Activated CD4-positive, alpha-beta T cell treated with anti-CD3 and anti-CD28 coated beads for 1 hour (primary cell): ENCODE measurements at places on chromosomes 13 and 19.

DNA sequence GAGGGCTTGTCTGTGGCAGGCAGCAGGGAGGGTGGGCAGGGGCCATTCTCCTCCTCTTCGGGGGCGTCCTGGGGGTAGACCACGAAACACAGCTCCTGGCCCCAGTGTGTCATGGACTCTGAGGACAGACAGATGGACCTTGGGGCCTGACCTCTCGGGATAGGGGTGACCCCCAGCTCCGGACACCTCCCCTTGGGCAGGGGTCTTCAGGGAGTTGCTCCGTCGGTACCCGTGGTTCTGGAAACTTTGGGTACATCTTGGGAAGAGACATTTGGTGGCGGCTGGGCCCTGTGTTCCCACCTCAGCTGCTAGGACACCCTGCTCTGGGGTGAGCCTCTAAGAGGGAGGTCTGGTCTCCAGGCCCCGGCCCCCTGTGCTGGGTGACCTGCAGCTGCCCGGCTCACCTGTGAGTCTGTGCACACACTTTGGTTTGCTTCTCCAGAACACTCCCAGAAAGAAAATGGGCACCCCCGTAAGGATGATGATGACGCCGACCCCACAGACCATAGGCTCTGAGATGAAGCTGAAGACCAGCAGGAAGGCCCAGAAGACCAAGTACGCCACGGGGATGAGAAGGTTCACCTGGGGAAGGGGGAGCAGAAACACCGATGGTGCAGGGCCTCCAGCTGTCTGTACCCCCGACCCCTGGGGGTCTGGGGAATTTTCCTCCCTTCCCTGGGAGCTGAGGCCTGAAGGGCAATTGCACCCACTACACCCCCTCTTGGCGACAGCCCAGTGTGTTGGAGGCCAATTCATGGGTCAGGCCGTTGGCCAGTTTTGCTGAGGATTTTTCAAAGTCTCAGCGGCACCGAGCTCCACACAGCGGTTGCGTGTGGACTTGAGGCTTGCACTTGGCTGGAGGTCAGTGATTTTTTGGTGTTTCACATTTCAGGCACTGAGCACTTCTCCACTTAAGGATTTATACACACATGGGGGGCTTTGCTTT is 15.0 kb downstream of the LRP3 start:
- DNase-seq, result no peak

DNA sequence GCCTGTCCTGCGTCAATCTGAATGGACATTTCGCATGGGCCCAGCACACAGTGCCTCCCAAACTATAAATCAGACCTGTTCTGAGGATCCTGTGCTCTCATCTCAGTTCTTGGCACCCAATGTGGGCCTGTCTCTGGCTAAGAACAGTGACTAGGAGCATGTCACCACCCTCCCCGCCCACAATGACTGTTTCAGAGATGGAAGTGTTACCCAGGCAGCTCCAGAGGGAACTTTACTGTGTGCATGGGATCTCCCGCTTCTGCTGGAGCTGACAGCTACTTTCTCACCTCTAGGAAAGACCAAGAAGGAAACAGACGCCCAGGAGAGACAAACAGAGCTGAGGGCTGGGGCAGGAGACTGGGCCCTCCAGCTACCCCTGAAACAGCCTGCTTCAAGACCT is 45.0 kb downstream of the KCTD15 start:
- no peak for DNase-seq

GRCh38 chr13:97002581-97002980 is 8.3 kb upstream of the OXGR1 start:
- no peak for DNase-seq

DNA sequence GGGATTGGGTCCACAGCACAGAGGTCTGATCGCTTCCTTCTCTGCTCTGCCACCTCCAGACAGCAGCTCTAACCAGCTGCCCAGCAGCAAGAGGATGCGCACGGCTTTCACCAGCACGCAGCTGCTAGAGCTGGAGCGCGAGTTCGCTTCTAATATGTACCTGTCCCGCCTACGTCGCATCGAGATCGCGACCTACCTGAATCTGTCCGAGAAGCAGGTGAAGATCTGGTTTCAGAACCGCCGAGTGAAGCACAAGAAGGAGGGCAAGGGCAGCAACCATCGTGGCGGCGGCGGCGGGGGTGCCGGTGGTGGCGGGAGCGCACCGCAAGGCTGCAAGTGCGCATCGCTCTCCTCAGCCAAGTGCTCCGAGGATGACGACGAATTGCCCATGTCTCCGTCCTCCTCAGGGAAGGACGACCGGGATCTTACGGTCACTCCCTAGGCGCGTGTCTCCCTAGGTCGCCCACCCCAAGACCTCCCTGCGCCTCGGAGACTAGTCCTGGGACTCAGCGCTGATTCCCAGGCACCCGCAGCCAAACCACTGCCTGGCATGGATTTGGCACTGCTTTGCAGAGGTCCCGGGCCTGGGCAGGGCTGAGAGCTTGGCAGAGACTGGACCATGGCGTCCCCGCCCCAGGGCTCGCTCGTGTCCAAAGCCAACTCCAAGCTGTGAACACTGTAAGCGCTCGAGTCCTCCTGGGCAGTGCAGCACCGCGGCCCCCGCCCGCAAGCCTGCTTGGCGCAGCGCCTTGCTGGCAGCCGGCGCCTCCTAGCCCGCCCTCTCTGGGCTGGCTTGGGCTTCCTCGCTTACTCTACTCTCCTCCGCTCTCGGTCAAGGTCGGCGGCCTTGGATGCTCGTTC is 1.5 kb downstream of the GSX1 start:
- no peak for DNase-seq

DNA sequence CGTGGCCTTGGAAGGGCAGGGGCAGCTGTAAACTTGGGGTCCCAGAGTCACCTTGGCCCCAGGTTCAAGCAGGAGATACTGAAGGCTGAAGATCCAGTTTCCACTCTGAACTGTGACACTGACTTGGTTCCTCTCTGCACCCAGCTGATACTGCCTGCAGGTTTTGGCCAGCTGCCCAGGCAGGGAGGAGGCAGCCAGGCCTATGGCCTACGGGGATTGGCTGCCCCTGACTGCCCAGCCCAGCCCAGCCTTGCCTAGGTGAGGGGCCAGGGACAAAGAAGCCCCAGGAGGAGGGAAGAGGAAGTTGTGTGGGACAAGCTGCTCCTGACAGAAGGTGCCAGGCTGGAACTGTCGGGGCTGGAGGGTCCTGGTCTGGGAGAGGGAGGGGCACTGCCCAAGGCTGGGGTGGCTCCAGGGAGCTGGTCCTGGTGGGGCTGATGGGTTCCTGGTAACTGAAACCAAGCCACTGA is 51.7 kb upstream of the CYP4F8 start:
- no peak for DNase-seq

GRCh38 chr13:97885641-97886040 is 67.8 kb upstream of the IPO5 start:
- no peak for DNase-seq
